ENCODE measurements at places on chromosomes 4 and X. TPM values are rescaled to one million over a fixed set of nuclear protein-coding genes. Genes with fewer than 3 reads are reported as not detected.

DNA sequence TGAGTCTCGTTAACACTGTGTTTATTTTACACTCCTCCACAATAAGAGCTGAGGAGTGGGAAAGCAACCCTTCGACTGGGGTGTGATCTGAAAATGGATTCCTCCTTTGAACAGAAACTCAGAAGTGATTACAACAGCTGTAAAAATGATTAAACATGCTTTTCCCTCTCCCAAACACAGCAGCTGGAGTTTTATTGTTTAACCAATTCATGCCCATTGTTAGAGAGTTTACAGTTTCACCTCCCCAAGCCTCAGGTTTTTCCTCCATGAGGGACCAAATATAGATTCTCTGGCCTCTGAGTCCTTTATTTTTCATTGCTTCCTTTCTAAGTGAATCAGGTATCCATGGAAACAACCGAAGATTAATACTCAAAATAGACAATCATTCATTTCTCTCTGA is 263.0 kb upstream of the TAPT1 start:
- no peak for DNase-seq

DNA sequence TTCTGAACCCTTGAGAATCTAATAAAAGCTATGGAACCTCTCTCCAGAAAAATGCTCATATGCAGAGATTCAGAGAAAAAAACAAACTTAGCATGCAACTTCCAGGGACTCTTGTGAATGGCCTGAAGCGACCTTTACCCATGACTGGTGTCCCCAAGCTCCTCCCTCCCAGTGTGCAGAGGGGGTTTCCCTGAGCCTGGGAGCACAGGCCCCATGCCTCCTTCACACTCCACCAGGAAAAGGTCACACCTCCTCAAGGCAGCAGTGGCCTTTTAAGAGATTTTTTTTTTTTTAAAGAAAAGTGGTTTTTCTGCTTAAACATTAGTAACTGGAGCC is 13.3 kb upstream of the UBA6 start:
- peak; percentile 71 for DNase-seq

- DNase-seq, result no peak
Observed at GRCh38 chr4:148116264-148116663, 325.9 kb downstream of the NR3C2 start.

- peak; percentile 25 for DNase-seq
Observed at GRCh38 chrX:69627744-69628143, 11.8 kb downstream of the EDA start.

DNA sequence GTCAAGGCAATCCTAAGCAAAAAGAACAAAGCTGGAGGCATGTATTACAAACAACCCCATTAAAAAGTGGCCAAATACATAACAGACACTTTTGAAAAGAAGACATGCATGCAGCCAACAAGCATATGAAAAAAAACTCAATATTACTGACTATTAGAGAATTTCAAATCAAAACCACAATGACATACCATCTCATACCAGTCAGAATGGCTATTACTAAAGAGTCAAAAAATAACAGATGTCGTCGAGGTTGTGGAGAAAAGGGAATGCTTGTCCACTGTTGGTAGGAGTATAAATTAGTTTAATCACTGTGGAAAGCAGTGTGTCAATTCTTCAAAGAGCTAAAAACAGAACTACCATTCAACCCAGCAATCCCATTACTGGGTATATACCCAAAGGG is 604.6 kb upstream of the GRIA3 start:
- DNase-seq, result no peak

GRCh38 chr4:99927566-99927965 is 18.9 kb downstream of the DNAJB14 start:
- no peak for DNase-seq

- DNase-seq, result no peak
Observed at GRCh38 chrX:49878128-49878833, 1.0 kb upstream of the USP27X start.

DNA sequence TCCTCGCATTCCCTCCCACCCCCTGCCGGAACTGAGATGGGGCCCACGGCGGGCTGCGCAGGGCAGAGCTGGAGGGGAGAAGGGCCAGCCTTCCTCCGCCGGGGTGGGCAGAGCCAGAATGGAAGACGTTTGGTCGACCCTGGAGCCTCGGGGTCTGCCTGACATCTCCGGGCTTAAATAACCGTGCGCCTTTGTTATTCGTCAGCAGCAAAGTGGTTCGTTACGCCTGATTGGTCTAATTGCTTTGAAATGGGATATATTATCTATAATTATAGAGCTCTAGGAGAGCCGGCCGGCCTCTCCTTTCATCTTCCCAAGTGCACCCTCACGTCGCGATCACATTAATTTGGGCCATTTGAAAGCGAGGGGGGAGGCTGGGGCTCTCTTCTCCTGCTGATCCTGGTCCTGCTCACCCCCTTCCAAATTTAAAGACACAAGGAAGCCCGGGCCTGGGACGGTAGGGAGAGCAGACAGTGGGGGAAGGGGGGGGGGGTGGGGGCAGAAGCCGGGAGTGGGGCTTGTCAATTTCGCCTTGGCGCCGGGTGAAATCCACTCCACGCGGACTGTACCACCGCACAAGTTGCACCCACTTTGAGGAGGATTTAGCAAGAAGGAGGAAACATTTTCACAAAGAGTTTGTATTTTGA is 4.7 kb upstream of the MSX1 start:
- DNase-seq, result no peak

GRCh38 chr4:73679836-73680235 is 59.6 kb upstream of the RASSF6 start:
- DNase-seq, result no peak

DNA sequence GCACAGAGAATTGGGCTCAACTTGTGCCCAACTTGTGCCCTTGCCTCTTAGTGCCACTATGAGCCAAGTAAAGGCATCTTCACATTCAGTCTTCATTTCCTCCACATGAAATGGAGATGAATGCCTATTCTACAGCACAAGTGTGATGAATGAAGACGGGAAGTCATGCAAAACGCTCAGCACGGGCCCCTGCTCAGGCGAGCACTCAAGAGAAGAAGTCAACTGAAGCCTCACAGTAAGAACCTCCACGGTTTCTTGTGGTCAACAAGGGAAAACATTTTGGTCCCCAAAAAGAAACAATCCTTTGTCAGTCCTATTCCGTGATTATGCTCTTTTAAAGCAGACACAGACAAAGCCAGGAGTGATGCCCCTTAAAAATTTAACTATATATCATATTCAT is 87.0 kb downstream of the IRF2 start:
- DNase-seq, result no peak

GRCh38 chrX:15750611-15751154 is 12.6 kb downstream of the CA5B start:
- DNase-seq, result peak; percentile 8

- DNase-seq, result no peak
Observed at GRCh38 chr4:112138538-112138937, 6.7 kb upstream of the FAM241A start.

DNA sequence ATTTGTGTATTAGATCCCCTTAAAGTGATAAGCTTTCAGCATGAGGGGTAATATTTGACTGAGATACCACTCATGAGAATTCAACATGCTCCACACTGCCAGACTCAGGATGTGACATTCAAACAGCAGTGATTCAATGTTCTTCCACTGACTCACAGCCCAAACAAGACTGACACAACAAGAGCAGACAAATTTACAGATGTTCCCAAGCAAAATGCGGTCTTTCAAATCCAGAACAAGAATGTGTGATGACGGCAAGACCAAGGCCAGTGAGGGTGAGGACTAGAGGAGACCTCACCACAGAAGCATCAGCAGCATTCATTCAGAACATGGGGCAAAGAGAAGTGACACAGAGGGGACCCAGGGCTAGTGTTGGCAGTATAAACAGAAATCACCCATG is 99.3 kb upstream of the GRIA3 start:
- DNase-seq, result no peak

- no peak for DNase-seq
Observed at GRCh38 chr4:140789759-140790158, 33.6 kb upstream of the TBC1D9 start.

DNA sequence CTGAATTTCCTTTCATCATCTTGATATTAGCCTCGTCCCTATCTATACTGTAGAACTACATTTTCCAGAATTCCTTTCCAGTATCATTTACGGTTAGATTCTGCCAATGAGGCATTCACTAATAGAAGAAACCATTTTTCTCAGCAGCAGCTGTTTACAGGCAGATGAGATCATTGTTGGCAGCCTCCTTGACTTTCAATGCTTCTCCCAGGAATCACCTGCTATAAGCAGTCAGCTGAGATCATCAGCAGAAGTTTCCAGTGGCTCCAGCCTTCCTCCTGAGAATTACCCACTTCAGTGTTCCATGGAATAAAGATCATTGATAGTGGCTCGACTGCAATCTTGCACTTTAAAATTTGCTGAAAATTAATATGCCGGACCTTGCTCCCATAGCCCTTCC is 157.3 kb upstream of the TET2 start:
- no peak for DNase-seq

DNA sequence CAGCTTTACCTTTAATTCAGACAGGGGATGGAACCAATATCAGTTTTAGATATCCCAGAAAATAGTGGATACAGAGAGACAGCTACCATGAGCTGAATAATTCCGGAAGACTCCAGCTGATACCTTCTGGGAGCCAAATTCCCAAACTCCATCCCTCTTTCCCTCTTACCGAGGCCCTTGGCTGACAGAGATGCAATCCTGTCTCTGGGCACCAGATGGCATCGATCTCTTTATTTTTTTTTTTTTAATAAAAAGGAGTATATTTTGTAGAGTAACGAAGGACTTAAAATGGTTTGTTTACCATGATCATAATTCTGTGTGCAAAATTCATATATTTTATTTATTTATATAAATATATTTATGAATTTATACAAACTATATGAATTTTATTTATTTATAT is 31.0 kb downstream of the RAB40A start:
- no peak for DNase-seq

- no peak for DNase-seq
Observed at GRCh38 chr4:102143433-102143832, 201.8 kb downstream of the SLC39A8 start.

DNA sequence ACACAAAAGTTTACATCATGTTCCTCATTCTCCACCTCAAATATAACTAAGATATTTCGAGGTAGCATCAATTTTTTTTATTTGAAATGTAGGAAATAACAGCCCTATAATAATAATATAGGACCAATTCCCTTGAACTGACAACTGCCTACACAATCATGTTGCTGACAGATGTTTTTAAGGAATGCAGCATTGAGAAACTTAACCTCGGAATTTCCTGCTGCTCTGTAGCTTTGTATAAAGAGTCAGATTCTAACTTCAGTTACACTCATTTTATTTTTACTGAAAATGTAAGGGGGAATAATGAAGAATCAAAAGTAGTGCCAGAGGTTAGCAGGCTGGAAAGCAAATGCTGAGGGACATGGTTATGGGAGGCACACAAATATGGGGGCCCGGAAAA is 235.8 kb downstream of the RBMX2 start:
- DNase-seq, result no peak

GRCh38 chr4:42331914-42332368 is 65.3 kb upstream of the SHISA3 start:
- DNase-seq, result no peak

DNA sequence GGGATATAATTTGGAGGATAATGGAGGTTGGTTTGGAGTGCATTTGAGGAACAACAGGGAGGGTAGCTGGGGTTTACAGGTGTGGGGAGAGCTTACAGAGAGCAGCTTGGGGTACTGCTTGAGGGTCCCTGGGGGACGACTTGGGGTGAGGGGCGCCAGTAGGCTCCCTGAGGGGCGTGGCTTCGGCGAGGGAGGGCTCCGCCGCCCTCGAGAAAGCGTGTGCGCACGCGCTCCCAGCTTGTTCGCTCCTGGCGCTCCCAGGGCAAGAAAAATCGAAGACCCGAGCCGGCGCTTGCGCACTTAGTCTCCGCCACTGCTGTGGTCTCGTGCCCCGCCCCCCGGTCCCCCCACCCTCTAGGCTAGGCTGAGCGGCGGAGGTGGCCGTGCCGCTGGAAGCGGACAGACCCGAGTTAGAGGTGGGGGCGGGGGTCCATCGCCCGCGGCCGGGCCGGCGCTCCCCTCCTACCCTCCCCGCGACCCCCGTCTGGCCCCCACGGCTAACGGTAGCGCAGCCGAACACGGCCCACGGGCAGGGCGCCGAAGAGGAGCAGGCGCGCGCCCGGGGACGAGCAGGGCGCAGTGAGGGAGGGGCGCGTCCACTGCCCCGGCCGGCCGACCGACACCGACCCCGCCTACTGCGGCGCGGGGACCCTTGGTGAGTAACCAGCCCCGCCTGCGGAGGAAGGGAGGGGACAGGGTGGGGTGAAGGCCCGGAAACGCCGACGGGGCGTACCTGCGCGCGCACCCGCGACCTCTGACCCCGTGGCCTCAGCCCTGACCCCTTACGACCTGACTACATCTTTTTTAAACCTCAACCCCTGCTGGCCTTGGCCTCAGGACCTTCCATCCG is 5.4 kb upstream of the CCDC120 start:
- peak; percentile 66 for DNase-seq

DNA sequence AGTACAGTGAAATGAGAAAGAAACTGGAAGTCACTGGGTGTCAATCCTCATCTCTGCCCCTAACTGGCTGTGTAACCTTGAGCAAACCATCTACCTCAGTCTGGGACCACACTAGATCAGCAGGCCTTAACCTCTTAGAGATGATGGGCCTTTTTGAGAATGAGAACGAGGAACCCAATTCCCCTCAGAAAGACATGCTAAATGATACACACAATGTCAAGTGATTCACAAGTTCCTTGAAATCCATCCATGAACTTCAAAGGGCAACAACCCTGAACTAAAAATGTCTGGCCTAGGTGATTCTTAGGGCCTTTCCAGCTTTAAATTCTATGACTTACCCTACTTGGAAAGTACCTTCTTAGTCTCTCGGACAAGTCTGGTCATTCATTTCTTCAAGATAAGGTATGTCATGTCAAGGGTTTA is 47.4 kb downstream of the ACSL4 start:
- peak; percentile 55 for DNase-seq

PHOX2B gene
- not detected for total RNA-seq

IDUA gene
- 10.5 TPM for total RNA-seq

RTL3 gene
- not detected for total RNA-seq

DCAF4L1 gene
- total RNA-seq, result 0.12 TPM

SPINK2 gene
- total RNA-seq, result 1.4 TPM

DCTD gene
- total RNA-seq, result 137 TPM
